ENCODE measurements at places on chromosomes 3 and 15.

GRCh38 chr15:66862940-66863335 lies 160.9 kb downstream of the SMAD6 start:
- ATAC-seq: peak; percentile 81

DNA sequence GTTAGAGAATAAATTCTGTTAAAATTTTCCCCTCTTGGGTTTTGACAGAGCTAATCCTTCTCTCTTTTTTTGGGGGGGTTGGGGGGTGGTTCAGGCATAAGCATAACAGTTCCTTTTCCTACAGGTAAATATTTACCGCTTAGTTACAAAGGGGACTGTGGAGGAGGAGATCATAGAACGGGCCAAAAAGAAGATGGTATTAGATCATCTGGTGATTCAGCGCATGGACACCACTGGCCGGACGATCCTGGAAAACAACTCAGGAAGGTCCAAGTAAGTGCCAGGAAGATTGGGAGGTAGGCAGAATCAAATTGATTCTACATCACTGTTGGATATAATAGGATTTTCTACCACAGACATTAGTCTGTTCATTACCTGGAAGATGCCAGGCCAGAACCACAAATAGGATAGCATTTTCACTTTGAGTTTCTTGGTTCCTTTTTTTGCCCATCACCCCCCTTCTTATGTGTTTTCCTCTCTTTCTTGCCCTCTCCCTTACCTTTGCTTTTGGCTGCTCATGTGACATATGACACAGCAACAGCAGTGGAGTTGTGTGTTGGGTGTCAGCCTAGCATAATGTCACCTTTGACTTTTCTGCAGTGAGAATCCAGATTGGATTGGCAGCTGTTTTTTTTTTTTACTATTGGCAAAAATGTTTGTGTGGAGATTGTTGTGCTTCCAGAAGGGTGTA lies 79.0 kb downstream of the CHD2 start:
- ATAC-seq: no peak

DNA sequence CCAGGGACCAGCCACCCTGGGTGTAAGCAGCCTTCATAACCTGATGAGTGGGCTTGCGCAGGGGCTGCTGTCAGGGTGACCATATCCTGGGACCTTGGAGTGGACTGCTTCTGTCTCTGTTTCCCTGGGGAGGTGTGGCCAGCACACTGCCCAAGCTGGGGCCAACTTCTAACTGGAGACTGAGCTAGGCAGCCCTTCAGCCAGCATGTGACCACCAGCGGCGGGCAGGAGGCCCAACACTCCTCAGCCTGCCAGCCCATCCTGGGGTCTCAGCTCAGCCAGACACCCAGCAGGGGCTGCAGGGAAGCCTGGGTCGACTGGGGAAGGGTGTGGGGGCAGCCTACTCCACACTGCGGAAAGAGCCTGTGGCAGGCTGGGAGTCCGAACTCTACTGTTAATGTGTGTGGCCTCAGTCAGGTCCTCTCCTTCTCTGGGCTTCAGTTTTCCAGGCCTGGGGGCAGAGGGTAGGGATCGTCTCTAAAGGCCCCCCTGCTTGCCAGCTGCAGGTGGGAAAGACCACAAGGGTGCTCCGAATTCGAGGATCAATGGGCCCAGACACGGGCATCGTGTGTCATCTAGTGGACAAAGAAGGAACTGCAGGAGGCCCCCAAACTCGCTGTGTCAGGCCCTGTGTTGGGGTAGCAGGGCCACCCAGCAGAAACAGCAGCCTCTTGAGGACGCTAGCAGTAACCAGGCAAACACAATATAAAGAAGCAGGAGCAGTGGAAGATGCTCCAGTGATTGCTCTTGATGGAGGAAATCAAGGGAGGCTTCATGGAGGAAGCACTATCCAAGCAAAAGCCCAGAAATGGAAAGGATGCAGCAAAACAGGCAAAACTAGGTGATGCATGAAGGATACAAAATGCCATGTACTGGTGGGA lies 2.0 kb upstream of the SEMA3G start:
- peak; percentile 60 for ATAC-seq

DNA sequence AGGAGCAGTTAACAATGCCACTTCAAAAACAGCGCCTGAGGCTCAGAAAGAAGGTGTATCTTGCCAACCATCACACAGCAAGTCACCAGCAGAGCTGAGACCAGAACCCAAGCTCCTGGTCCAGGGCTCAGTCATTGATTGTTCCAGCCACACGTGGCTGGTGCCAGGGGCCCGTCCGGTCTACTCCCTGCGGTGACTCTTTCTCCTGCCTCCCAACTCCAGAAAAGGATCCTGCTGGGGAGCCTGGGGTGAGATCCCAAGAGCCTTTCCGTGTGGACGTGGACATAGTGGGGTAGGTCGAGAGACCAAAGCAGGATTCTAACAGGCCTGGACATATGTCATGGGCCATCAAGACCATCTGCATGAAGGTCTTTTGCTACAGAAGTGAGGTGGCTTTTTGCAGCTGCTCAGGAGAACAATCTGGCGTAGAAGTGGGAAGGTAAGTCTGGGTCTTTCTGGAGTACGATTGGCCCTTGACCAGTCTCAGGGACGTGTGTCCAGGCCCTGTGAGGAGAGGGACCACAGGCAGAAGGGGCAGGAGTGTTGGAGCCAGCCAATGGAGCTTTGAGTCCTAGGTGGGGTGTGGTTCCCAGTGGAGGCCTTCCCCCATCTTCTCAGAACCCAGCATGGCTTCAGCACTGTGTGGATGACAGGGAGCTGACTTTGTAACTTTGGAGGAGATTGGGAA lies 105.4 kb downstream of the HMG20A start:
- no peak for ATAC-seq

GRCh38 chr3:66629150-66629981 lies 128.5 kb upstream of the LRIG1 start:
- ATAC-seq: no peak

GRCh38 chr3:186625600-186626042 lies 12.8 kb downstream of the AHSG start:
- ATAC-seq: no peak

- ATAC-seq: no peak
These were observed 32.3 kb downstream of the MYO1E start for GRCh38 chr15:59340325-59340724.

GRCh38 chr3:197873329-197873728 lies 76.7 kb upstream of the RPL35A start:
- no peak for ATAC-seq

GRCh38 chr3:113223475-113224281 lies 12.3 kb downstream of the BOC start:
- ATAC-seq: no peak

DNA sequence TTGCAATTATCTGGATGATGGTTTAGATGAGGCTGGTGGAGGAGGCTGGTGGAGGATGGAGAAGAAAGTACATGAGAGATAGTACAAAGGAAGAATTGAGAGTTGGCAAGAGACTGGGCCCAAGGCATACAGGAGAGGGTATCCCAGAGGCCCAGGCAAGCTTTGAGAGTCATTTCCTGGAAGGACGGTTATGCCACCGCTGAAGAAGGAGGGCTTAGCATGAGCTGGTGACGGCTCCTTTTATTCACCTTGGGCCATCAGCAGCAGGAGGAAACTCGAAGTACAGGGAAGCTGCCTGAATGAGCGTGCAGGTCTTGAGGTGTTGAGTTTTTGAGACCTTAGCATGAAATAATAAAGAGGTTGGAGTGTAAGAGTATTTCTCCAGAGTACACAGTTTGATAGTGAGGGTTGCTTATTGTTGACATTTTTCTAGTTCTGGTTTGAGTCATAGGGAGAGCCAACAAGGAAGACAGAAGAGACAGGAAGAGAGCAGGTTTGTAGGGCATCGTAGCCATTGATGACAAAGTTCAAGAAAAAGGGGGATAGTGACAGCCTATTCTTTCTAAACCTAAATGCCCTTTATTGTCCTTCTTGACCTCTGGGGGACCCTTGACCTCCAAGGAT lies 13.8 kb downstream of the THSD4 start:
- no peak for ATAC-seq

- ATAC-seq: no peak
These were observed 1.5 kb upstream of the SLC12A8 start for GRCh38 chr3:125213946-125214542.

DNA sequence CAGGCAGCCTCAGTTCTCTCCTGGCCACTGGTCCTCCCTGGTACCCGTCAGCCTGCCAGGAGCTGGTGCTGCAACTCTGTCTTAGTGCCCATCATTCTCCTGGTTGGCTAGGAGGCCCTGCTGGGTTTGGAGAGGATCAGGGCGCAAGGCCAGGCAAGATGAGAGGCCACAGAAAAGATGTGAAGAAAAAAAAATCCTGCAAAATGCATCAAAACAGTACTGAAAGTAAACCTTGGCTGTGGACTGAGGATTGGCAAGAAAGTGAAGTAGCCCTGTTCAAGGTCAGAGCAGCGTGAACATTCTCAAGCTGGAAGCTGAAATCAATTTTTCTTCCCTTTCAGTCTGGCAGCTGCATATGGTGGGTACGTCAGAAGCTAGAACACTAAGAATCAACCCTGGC lies 74.2 kb downstream of the GTF2E1 start:
- ATAC-seq: no peak

DNA sequence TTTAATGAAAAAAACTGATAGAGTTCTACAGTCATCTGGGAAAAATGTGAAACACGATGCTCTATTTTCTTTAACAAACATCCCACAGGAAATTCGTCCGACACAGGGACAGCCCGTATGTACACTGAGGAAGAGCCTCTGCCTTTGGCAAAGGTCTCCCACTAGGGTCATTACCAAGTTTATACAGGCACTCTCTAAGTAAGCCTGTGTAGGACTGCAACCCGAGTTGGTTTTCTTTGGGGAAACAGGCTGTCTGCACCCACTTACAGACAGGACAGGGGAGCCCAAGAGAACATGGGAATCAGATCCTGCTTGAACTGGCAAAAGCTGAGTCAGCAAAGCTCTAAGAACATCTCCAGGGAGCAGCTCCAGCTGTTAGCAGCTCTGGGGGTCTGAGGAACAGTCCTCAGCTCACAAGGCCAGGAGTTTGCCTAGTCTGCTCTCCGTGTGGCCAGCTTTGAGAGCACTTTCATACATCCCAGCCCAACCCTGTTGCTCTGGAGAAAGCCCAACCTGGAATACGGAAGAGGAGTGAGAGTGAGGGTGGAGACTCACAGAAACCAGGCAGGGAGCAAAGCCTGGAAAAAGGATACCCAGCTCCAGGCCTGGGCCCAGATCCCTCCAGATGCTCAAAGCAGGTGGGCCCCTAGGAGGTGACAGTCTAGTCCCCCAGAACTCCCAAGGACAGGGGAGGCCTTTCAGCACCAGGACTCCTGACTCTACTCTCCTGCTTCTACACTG lies 1.9 kb downstream of the TBC1D2B start:
- peak; percentile 72 for ATAC-seq

DNA sequence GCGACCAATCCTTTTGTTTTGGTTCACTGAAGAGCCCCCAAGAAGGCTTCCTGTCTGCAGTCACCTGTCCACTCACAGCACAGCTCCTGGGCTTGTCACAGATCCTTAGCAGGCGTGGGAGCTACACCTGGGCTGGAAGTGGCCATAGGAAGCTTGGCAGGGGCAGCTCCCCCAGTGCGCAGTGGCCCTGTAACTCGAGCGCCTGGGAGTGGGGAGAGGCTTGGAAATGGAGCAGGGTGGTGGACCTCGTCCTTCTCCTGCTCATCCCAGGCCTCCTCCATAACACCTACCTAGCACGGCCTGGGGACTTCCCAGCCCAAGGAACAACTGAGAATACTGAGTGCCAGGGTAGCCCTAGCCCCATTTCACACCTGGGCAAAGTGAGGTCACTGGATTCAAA lies 19.3 kb upstream of the TGM5 start:
- ATAC-seq: peak; percentile 7

DNA sequence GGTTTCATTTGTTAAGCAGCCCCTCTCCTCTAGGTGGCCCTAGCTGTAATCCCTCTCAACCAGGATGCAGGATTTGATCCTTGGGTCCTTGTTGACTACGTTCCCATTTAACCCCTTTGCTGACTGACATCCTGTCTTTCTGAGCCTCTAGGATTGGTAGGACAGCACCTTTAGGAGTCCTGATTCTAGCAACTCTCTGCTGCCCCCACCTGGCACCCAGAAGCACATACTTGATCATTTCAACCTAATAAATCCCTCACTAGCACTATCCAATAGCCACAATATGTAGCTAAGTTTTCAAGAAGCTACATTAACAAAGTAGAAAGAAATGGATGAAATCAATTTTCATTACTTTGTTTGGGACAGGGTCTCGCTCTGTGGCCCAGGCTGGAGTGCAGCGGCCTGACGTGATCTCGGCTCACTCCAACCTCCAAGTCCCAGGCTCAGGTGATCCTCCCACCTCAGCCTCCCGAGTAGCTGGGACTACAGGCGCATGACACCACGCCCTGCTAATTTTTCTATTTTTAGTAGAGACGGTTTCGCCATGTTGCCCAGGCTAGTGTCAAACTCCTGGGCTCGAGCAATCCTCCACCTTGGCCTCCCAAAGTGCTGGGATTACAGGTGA lies 28.3 kb downstream of the RSL24D1 start:
- ATAC-seq: no peak

- ATAC-seq: no peak
These were observed 31.6 kb upstream of the VPS39 start for GRCh38 chr15:42239528-42240182.

DNA sequence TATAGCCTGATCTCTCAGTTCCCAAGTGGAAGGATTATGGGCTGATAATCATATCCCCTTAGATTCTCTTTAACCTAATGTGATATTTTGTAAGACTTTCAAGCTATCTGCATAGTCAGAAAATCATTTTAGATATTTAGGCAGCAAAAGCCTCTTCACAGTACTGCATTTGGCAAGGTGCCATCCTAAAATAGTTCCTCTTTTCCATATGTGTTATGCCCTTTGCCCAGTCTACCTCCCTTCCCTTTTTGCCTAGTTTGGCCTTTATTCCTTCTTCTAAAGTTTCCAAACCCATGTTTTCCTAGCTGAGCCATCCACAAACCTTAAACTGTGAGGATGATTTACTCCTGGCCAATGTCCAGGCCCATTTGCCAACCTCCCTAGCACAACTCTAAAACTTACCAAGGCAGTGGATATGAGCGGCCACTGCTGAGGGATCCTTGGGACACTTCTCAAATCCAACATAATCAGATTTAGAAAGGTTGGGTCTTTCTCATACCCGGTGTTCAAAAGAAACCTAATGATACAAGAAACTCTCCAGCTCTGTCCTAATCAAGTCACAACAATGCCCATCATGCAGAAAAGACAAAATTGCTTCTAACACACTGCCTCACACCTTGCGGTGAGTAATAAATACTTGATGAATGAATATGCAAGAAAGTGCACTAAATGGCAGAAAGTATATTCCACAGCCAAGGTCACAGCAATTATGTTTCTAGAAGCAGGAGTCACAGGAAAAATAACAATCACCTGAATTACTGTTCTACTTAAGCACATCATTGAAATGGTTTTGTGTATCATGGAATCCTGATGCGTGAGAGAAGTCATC lies 493.9 kb downstream of the NLGN1 start:
- no peak for ATAC-seq

GRCh38 chr15:101242999-101243336 lies 8.9 kb downstream of the CHSY1 start:
- ATAC-seq: no peak

- ATAC-seq: no peak
These were observed 267.3 kb downstream of the LPP start for GRCh38 chr3:188421151-188421821.

Data from gastroesophageal sphincter (tissue), 4 donors.